ENCODE measurements at places on chromosomes 2 and 18.

DNA sequence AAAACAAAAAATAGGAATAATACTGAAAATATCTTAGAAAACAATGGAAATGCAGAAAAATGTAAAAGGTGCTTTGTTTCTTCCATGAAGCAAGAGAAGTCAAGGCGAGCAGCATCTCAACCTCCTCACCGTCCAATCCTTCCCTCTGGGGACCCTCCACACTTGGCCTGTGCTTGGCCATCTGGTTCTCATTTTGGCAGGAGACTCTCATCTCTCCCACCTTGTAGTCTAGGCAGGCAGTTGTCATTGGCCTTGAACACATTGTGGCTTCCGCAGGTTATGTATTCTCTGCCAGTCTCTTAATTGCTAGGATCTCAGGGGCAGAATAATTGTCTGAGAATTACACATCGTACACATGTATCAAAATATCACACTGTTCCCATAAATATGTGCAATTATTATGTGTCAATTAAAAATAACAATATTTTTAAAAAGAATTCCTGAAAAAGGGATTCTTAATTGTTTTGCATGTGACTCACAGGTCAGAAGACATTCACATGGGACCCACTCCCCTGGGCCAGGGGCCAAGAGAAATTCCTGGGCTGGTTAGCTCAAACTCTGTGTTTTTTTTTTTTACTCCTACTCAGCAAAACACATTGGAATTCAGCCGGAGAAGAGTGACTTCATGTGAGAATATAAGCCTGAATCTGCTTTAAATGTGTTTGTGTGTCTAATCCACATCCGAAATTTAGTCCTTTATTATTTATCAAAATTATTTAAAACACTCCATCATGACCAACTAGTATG is 14.0 kb upstream of the ANKRD62 start:
- DNase-seq: no peak

GRCh38 chr2:226185616-226186211 is 613.9 kb downstream of the IRS1 start:
- DNase-seq: peak; percentile 90

GRCh38 chr18:58611395-58612131 is 17.3 kb downstream of the ALPK2 start:
- DNase-seq: no peak

- peak; percentile 96 for DNase-seq
Measured at GRCh38 chr2:231161877-231162329, 36.5 kb upstream of the ARMC9 start.

- DNase-seq: peak; percentile 92
Measured at GRCh38 chr2:188788621-188789020, 185.6 kb upstream of the COL3A1 start.

GRCh38 chr2:72350852-72351251 is 203.2 kb upstream of the CYP26B1 start:
- DNase-seq: no peak

GRCh38 chr2:175048275-175048674 is 43.1 kb upstream of the CHN1 start:
- DNase-seq: no peak

DNA sequence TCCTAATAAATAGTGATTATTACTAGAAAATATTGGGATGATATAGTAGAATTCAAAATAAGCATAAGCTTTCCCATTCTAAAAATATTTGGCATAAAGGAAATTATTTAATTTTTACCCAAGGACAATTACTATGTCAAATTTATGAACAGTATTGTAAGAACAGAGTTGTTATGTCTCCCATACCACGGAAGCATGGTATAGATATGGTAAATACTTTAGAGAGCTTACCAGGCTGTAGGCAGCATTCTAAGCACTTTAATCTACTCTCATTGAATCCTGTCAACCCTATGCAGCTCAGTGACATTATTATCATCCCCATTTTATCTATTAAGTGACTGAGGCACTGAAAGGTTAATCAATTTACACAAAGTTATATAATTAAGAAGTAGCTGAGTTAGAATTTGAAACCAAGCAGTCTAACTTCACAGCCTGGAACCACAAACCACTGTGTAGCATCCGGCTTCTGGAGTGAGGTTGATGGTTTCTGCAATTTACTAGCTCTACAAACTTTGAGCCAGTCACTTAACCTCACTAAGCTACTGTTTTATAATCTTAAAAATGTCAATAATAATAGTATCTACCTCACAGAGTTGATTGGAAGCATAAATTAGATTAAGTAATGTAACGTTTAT is 323.7 kb downstream of the ARHGAP15 start:
- no peak for DNase-seq

- DNase-seq: no peak
Measured at GRCh38 chr2:29628108-29628745, 293.2 kb downstream of the ALK start.

DNA sequence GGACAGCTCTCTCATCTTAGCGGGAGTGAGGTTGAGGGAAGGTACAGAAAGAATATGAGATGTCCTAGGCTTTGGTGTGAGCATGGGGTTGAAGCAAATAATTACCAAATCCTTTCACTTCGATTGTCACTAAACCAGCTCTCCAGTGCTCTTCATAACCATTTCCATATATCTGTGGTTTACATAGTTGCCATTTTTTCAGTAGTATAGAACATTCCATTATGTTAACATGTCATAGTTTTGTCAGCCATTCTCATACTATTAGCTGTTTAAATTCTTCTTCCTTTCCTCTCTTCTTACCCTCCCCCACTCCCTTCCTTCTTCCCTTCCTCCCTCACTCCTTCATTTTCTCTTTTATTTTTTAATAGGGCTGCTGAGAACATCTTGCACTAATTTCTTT is 205.9 kb downstream of the BABAM2 start:
- peak; percentile 45 for DNase-seq

- DNase-seq: no peak
Measured at GRCh38 chr2:206083602-206084438, 2.2 kb downstream of the INO80D start.

GRCh38 chr2:10500601-10501361 is 52.7 kb upstream of the ODC1 start:
- no peak for DNase-seq

GRCh38 chr2:240957656-240958365 is 40.6 kb upstream of the SNED1 start:
- DNase-seq: peak; percentile 59

DNA sequence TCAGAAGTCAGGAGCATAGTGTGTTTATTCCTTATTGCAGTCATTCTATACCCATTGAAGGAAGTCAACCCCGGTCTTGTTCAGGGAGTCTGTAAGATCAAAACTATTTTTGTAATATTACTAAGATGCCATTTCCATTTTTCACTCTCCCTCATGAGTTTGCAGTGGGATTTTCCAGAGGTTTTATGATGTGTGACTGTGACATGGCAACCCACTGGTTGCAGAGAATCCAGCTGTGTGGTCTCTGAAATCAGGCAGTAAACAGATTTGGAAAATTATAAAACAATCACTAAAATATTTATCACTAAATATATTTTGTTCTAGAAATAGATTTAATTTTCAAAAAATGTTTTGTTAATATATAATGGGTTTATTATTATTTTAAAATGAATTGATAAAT is 38.1 kb downstream of the DLGAP1 start:
- DNase-seq: no peak

- DNase-seq: no peak
Measured at GRCh38 chr18:43524260-43524659, 247.0 kb upstream of the SYT4 start.

- no peak for DNase-seq
Measured at GRCh38 chr2:190882856-190883582, 2.4 kb downstream of the GLS start.

DNA sequence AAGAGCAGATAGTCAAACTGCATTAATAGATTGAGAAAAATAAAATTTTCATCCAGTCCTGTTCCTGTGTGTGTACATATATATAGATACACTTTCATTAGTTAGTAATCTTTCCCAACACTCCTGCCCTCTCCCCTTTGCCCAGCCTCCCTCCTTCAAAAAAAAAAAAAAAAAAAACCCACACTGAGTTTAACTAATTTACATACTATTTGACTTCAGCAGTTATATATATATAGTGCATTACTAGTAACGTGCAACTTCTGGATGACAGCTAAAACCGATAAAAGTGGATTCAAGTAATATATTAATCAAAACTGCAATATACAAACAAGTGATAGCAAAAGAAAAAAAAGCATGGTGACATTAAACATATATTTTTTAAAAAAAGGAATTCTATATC is 1.4 kb downstream of the FIGN start:
- no peak for DNase-seq

DNA sequence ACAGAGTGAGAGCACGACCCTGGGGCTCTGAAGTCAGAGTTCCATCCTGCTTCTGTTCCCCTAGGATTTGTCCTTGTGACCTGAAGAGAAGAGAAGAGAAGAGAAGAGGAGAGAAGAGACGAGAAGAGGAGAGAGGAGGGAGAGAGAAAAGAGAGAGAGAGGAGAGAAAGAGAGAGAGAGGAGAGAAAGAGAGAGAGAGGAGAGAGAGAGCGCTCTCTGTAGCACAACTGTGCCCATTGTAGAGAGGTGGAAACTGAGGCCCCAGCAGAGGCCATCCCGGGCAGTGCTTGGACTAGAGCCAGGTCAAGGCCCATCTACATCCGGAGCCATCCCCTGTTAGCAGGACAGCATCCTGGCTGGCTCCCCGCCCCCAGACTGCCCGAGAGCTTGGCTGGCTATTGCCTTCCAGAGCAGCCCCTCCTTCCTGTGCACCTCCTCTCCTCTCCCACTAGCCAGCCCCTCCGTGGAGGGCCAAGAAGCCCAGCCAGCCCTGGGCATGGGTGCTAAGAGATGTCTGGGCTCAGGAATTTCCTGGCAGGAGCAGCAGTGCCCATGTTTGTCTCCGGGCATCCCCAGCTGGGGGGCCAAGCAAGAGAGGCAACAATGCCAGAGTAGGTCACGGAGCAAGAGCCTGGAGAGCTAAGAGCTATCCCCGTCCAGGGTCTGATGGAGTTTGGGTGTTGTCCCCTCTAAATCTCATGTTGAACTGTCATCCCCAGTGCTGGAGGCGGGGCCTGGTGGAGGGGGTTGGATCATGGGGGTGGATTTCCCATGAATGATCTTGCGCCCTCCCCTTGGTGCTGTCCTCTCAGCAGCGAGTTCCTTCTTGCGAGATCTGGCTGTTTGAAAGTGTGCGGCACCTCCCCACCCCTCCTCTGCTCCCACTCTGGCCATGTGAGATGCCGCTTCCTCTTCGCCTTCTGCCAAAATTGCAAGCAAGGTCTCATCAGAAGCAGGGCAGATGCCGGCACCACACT is 18.2 kb upstream of the GPR55 start:
- DNase-seq: peak; percentile 39

- no peak for DNase-seq
Measured at GRCh38 chr2:50627505-50627904, 404.4 kb downstream of the NRXN1 start.

GRCh38 chr2:45261746-45262145 is 252.5 kb upstream of the SIX2 start:
- no peak for DNase-seq

DNA sequence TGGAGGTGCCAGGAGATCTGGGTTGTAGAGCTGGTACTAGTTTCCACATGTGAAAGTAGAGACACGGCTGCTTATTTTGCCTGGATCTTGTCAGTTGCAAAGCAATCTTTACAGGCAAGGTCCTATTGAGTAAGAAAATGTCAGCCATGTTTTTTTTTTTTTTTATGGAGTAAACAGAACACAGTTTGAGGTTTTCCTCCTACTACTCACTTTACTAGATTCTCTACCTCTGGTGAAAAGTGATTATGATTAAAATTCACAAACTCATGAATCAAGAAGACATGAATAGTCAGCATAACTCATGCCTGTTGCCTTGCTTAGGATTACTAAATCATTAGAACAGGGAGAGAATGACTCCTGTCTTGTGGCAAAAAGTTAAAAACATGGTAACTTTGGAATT is 70.1 kb upstream of the PNPT1 start:
- no peak for DNase-seq

DNA sequence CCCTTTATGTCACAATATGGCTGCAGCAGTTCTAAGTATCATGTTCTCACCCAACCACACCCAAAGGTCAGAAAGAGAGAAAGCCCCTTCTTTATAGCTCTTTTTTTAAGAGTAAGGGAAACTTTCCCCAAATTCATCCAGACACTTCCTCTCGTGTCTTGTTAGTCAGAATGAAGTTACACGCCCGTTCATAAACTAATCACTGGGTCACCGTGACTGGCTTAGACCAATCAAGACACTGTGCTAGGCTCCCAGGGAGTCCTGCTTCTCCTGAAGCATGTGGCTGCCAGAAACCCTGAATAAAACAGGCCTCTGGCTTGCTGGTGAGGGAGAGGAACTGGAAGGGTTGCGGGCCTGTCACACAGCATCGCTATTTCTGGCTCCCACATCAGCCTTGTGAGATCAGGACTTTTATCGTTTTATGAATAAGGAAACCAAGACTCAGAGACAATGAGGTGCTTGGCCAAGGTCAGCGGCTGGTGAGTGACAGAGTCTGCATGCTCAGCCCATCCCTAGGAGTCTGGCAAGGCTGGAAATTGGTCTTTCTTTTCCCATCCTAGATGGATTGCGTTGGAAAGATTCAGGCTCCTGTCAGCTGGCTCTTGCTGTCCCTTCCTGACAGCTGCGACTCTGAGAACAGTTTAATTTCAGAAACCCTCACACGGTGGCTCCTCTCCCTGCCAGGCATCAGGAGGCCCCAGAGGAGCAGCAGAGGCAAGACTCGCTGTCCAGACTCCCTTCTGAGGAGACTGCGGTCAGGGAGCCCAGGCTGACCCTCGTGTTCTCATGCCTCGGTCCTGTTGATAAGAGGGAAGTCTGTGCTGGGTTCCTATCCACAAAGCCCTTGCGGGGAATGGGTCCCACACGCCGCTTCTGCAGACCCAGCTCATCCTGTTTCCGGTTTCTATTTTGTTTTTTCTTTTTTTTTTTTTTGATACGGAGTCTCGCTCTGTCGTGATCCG is 104.5 kb upstream of the TAF1B start:
- no peak for DNase-seq

DNA sequence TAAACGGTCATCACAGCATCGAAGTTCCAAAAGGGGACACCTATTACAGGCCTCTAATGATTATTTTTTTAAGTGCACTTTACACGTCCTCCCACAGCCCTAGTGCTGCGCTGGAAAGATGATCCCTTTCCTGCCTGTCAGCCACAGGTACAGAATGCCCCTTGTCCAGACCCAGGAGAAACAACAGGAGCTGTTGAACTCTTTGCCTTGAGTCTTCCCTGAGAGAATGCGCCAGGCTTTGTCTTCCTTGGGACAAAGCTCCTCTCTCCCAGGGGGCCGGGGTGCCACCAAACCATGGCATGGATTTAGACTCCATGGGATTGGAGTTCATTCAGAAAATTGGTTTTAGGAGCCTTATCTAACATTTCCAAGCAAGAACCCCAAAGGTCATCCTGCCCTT is 319.0 kb upstream of the SOX11 start:
- DNase-seq: no peak

- DNase-seq: no peak
Measured at GRCh38 chr2:163552758-163553157, 183.1 kb downstream of the FIGN start.

- DNase-seq: no peak
Measured at GRCh38 chr2:85314884-85315242, 12.9 kb downstream of the TGOLN2 start.

- DNase-seq: no peak
Measured at GRCh38 chr2:142865924-142866323, 11.5 kb upstream of the KYNU start.

GRCh38 chr2:236603361-236604015 is 33.9 kb downstream of the ACKR3 start:
- DNase-seq: no peak
